Fibroblast of gingiva (primary cell): ENCODE measurements at places on chromosomes 16 and 17.

DNA sequence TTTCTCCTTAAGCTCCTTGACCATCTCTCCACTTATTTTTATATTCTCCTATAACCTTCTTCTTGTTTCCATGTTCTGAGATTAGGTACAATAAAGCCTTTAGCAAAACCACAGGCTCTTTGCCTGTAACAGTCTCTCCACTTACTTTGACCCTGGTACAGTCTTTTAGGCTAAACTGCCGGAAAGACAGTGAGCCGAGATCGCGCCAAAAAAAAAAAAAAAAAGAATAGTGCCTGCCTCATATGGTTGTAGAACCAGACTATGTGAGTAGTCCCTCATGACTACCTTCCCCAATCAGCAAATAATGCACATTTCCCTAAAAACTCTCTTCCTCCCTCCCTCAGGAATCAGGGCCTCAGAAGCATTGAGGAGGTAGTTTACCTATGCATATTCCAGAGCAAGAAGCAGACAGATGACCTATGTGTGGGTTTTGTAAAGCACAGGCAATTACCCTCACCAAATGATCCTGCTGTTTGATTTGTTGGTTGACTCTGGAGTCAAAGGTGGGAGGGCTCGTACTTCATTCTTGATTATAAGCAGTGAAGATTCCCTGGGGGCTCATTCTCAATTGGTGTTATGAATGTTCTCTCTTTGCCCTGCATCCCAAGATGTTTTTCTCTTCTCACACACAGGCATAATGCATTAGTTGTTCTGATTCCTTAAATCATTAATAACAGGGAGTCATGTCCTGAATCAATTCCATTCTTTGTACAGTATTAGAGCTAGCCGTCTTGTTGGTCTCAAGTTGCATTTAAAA lies 8.9 kb upstream of the NME1 start:
- no peak for DNase-seq

DNA sequence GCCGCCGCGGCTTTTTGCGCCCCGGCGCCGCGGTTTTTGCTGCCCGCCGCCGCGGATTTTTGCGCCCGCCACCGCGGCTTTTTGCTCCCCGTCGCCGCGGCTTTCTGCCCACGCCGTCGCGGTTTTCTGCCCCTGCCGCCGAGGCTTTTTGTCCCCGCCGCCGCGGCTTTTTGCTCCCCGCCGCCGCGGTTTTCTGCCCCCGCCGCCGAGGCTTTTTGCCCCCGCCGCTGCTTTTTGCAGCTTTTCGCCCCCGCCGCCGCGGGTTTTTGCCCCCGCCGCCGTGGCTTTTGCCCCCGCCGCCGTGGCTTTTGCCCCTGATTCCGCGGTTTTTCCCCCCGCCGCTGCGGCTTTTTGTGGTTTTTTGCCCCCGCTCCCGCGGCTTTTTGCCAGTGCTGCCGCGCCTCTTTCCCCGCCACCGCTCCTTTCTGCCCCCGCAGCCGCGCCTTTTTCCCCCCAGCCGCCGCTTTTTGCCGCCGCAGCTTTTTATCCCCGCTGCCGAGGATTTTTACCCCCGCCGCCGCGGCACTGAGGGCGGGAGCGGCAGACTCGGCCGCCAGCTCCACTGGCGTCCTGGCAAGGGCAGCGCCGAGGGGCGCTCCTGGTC lies 518.6 kb upstream of the WSB1 start:
- no peak for DNase-seq

GRCh38 chr17:38942696-38943334 lies 17.4 kb downstream of the LASP1NB start:
- no peak for DNase-seq

- no peak for DNase-seq
Measured at GRCh38 chr16:79355600-79356358, 244.8 kb downstream of the MAF start.

DNA sequence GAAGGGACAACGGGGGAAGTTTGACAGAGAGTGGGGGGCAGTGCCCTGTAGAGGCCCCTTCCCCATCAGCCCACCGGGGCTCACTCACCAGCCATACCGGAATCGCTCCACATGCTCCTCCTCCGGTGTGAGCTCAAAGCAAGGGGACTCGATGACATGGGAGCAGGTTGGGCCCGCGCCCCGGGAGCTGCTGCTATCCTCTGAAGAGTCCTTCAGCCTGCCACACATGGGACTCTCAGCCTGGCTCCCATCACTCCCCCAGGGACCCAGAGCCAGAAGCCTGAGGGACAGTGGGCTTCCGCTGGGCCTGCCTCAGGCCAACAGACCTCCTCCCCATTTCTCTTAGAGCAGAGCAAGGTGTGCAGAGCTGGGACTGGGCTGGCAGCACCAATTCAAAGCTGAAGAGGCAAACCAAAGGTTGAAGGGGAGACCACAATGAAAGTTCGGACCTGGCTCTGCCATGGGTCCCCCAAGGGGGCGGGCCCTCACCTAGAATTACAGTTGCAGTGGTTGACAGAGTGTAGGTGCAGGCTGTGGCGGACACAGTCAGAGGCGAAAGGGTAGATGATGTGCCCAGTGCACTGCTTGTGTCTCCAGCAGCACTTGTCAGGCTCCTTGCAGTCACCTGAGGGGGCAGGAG lies 7.3 kb downstream of the PROCA1 start:
- DNase-seq: no peak

DNA sequence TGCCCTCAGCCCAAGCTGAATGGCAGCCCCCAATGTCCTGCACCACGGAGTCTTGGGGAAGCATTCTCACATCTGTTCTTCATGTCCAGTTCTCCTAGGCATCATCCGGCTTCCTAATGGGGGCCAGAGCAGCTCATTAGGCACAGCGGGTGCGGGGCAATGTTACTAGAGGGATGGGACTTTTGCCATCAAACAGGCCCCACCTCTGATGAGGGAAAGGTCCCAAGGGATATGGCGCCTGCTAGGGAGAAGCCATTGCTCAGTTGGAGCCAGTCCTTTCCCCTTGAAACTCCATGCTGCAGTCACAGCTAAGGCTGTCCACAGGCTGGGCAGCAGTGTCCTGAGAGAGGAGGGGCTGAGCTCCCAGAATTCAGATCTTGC lies 1.7 kb upstream of the DPH1 start:
- no peak for DNase-seq

DNA sequence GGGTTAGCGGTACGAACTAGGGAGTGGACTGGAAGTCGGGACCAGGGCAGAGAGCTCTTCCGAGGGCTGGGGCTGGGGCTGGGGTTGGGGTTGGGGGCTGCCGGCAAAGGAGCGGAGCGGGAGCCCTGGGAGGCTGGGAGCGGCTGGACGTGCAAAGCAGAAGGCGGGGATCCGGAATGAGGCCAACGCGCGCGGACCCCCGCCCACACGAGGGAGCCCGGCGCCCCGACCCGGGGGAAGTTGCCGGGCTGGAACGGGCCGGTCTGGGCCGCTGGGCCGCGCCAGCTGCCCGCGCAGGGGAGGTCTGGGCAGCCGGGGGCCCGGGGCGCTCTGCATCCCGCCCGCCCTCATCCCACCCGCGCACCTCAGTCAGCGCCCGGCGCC lies 323 bp downstream of the ST3GAL2 start:
- DNase-seq: no peak

DNA sequence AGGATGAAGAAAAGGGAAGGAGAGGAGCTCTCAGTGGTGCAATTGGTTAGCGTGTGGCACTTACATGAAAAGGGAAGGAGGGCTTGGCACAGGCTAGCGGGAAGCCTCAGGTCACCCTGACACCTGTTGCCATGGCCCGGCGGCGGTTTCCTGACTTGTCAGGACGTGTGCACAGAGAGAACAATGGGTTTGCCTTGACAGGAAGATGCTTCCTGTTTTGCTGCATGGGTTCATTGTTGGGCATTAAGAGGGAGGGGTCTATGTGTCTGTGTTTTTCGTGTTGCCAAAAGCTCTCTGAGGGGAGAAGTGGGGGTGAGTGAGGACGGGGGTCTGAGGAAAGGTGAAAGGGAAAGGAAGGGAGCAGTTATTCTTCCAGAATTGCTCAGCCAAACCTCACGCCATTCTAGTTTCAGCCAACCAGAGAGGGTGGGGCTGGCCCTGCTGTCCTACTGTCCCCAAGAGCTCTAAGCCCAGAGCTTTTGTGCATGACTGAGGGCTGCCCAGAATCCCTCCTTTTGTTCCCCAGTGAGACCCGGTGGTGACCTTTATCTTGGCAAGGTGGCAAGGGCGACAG lies 17.1 kb upstream of the CCR7 start:
- no peak for DNase-seq

- peak; percentile 66 for DNase-seq
Measured at GRCh38 chr16:54285414-54286089, 1.0 kb downstream of the IRX3 start.

GRCh38 chr16:48383009-48383876 lies 2.0 kb downstream of the SIAH1 start:
- DNase-seq: peak; percentile 73

DNA sequence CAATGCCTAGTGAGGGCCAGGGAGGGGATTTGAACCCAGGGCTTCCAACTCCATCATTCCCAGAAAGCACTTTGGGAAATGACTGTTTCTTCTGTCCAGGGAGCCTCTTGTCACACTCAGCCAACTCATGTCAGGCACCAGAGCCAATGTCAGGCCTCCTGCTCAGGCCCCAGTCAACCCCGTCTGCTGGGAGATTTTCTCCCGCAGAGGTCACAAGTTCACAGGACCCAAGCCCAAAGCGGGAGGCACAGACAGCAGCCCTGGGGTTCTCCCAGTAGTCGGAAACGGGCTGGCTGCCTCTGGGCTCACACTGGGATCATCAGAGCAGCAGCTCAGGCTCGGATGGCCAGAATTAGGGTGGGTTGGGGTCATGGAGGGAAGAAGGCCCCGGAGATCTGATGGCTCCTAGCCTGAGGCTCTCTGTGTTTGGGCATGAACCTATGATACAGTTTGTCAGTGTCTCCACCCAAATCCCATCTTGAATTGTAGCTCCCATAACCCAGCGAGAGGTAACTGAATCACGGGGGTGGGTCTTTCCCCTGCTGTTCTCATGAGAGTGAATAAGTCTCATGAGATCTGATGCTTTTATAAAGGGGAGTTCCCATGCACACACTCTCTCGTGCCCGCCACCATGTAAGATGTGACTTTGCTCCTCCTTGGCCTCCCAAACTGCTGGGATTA lies 255.5 kb downstream of the PARN start:
- no peak for DNase-seq

GRCh38 chr16:83338138-83338537 lies 469.6 kb upstream of the HSBP1 start:
- DNase-seq: no peak

DNA sequence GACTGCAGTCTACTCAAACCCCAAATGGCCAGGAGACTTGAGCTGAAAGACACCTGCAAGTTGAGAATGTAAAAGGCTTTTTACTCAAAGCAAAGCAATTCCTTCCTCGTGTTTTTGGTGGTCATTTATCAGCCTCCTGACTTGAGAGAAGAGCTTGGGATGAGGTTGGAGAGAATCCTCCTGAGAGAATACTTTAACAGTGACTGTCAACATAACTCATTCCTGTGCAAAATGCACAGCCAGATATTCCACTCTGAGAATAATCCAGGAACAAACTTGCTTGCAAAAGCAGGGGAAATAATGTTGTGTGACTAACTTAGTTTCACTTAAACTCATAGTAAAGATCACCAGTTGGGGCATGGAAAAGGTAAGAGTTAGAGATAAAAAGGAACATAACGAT lies 53.4 kb downstream of the SNTB2 start:
- no peak for DNase-seq
